ENCODE measurements at places on chromosomes 6 and 20.
A peak's percentile ranks its signal among the peaks of the same experiment; 100 is the strongest.

- DNase-seq: no peak
These were observed 13.8 kb upstream of the HLA-G start for GRCh38 chr6:29813809-29814208.

- no peak for DNase-seq
These were observed 84.3 kb upstream of the NRN1 start for GRCh38 chr6:6090861-6091607.

- no peak for DNase-seq
These were observed 994.6 kb upstream of the ADGRB3 start for GRCh38 chr6:67640484-67640883.

GRCh38 chr20:36632487-36633284 lies 13.3 kb downstream of the SLA2 start:
- no peak for DNase-seq

DNA sequence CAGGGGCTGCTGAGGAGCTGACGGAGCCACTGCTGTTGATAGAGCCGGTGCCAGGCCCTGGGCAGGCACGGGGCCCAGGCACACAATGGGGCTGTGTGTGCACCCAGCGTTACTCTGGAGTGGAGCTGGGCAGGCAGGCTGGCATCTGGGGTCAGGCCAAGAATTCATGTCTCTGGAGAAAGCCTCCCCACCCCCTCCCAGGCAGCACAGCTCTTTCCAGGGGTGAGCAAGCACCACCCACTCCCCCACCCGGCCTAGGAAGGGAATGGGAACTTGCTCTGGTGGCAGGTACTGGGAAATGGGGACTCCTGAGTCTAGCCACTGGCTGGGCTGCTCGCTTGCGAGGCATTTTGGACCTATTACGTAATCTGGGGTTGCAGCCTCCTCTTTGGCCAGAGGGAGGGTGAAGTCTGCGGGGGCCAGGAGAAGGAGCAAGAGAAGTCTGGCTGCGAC lies 22.7 kb downstream of the TFEB start:
- no peak for DNase-seq

GRCh38 chr6:126181890-126182289 lies 158.0 kb upstream of the CENPW start:
- no peak for DNase-seq

DNA sequence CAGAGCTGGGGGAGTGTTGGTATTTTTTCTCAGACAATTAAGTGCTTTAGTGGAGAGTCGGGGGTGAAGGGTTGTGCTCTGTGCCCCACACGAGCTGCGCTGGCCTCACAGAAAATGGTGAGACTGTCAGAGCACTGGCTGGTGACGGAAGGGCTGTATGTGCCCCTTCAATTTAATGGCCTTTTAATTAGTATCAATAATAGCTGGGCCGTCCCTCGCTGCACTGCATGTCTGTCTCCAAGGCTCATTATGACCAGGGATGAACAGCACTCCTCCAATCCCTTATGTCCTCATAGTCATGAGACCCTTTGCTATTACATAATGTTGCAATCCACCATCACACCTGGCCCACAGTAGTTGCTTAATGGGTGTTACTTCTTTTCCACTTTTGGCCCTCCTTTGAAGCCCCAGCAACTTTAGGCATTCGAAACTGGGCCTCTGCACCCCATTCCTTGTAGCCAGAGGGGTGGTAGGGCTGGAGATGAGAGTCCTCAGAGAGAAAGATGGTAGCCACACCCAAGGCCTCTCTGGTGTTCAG lies 9.5 kb upstream of the RALY start:
- DNase-seq: no peak

GRCh38 chr6:134631398-134631924 lies 313.5 kb upstream of the SGK1 start:
- no peak for DNase-seq

DNA sequence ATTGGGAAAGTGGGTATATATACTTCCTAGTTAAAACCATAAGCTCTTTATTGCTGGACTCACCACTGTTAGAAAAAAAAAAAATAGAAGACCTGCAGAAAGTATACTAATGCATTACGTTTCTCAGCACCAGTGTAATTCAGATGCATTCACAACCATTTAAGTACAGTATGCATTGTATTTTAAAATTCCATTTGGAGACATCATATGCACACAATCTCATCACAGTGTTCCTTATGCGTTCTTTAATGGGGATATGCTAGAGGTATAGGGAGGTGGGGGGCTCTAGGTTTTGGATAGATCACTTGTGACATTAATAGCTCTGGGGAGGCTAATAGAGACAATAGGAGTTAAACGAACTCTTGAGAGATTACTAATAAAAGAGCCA lies 9.4 kb downstream of the TFAP2A start:
- DNase-seq: no peak

DNA sequence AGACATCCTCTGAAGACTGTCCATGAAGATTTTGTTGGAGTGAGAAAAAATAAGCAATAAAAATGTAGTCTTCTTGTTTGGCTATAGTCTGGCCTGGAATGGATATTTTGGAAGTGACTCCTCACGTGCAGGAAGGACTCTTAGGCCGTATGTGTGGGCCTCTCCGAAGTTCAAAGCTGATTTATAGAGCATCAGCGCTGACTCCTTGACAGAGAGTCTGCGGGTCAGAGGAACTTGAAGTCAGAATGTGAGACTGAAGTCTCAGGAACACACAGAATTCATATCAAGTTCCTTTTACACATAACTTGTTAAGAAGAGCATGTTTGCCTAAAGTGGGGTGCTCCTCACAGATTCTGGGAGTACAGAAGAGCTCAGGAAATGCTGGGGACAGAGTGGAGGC lies 36.1 kb downstream of the EDN3 start:
- DNase-seq: no peak

DNA sequence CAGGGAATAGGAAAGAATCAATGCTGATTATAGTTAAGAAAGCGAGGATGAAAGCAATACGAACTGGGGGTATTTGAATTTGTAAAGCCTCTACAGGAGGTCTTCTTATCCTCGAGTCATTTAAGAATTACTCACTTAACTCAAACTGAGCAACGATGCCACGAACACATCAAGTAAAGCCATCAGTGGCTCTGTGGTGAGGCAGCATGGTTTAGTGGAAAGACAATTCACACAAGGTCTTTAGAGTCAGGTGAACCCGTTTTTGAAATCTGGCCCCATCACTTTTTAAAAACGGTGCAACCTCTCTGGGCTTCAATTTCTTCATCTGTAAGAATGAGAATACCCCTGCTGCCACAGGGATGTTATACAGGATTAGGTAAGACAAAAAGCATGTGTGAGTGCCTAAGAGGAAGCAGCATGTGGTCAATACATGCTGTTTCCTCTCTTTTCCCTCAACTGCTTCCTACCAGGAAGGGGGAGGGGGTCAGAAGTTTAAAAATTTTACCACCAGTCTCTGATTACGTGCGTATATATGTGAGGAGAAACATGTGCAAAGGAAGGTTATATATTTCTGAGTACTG lies 162.0 kb downstream of the BTBD9 start:
- no peak for DNase-seq

DNA sequence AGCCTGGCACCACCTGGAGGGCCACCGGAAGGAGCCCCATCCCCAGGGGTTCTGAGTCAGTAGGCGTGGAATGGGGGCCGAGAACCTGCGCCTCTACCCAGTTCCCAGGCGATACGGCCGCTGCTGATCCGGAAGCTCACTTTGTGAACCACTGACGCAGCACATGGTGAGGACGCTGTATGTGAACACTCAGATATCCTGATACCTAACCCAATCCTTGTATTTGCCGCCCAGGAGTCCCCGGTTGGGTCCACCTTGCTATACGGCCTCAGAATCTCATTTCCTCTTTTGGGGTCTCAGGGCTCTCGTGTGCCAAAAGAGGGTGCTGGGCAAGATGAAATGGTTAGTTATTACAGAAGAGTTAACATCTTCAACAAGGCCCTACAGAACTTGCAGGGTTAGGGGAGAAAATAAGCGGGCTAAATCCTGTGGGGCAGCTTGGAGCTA lies 604 bp upstream of the RAB5IF start:
- DNase-seq: peak; percentile 59

- DNase-seq: no peak
These were observed 71.0 kb downstream of the PLAGL1 start for GRCh38 chr6:143936778-143937667.

DNA sequence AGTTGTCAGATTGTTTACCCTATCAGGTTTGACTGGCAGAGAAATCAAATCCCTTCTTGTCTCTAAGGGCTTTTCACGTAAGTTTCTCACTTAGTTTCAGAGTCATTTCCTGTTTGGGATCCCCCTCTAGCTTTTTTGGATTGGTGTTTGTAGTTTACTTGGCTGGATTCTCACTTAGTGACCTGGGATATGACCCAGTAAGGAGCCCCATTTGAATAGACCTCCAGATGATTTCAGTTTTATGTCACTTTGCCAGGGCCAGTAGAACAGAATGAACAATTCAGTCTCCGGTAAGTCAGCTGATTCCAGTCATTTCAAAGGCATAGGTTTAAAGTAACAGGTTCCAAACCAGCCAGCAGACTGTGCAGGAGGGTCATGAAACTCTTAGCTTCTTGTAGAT lies 8.2 kb downstream of the FAM135A start:
- DNase-seq: no peak

GRCh38 chr6:19837511-19838441 lies 606 bp downstream of the ID4 start:
- no peak for DNase-seq

DNA sequence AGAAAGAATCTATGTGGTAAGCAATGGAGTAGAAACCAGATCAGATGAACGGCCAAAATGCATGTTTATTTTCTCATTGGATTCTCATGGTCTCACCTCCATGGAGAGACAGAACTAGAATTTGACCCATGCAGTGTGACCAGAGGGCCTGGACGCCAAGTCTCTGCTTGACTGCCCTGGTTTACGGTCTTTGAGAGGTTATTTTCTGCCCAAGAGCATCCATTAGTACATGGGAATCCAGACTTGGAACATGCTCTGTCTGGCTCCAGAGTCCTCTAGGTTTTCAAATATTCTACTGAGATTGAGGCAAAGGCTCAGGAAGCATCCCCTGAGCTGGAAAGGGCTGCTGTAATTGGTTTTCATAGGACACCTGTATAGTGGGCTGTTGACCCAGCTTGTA lies 45.5 kb upstream of the UST start:
- no peak for DNase-seq

DNA sequence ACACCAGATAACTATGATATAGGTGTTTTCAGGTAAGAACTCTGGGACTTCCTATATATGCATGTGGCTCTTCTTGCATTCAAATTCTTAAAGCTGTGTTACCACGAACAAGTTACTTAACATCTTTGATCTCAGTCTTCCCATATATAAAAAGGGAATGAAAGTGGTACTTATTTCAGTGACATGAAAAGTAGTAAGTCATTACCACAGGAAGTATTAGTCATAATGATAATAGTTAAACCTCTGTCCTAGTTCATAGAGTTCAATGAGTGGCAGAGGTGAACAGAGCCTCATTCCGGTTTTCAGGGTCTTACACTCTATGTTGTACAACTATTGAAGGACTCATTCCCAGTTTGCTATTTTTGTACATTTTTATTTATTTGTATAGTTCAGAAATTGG lies 237.0 kb downstream of the NKAIN2 start:
- DNase-seq: no peak

GRCh38 chr6:155440398-155441111 lies 15.1 kb downstream of the NOX3 start:
- no peak for DNase-seq

GRCh38 chr6:31792761-31793171 lies 2.8 kb downstream of the VARS1 start:
- no peak for DNase-seq

DNA sequence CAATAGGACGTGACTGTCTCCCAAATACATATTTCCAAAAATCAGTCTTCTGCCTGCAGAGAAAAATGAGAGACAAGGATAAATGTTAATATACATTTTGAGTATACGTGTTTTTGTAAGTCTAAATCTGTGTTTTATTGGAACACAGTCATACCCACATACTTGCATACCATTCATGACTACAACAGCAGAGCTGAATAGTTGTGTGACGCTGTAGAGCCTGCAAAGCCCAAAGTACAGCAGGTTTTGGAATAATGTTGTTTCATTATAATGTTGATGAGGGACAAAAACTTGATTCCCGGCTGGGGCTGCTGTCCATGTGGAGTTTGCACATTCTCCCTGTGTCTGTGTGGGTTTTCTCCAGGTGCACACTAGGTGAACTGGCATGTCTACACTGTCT lies 23.8 kb upstream of the FBXO9 start:
- no peak for DNase-seq

- DNase-seq: no peak
These were observed 38.2 kb downstream of the PTPN1 start for GRCh38 chr20:50548396-50548795.

GRCh38 chr6:40774932-40775331 lies 187.8 kb upstream of the LRFN2 start:
- DNase-seq: no peak

DNA sequence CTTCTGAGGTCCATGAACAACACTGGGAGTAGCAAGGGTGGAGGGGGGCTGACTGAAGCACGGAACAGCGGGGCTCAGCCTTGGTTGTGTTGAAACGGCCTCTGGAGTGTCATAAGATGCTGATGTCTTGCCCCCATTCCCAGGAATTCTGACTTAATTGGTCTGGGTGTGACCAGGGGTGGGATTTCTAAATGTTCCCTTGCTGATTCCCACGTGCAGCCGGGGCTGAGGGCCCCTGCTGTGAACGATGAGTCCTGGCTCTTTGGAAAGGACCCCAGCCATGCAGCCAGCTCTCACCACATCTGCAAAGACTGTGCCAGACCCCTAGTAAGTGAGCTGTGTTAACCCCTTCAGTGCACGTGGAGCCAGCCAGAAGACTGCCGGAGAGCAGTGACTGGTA lies 28.6 kb upstream of the FAM50B start:
- no peak for DNase-seq

- no peak for DNase-seq
These were observed 910 bp upstream of the PCSK2 start for GRCh38 chr20:17225851-17226409.

DNA sequence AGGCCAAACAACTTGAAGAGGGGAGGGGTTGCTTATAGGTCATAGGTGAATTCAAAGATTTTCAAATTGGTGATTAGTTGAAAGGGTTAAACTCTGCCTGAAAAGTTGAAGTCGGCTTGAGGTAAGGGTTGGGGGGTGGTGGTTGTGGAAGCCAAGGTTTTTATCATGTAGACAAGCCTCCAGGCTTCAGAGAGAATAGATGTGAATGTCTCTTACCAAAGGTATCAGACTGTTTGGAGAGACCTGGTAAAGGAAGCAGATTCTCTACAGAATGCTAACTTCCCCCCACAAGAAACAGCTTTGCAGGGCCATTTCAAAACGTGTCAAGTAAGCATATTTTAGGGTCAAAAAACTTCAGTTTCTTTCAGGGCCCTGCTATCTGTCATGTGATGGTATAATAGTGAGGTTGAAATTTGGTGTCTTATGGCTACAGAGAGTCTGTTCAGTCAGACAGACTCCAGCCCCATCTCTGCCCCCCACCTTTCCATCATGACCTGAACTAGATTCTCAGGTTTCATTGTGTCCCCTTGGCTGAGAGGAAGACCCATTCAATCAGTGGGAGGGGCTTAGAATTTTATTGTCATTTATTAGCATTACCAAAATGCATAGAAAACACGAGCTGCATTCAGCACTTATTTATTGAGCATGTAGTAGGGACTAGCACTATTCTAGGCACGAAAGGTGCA lies 136.5 kb downstream of the MAP3K7 start:
- no peak for DNase-seq

- no peak for DNase-seq
These were observed 230.0 kb upstream of the SULF2 start for GRCh38 chr20:48015141-48015910.
